ENCODE measurements at places on chromosomes 4 and X.

DNA sequence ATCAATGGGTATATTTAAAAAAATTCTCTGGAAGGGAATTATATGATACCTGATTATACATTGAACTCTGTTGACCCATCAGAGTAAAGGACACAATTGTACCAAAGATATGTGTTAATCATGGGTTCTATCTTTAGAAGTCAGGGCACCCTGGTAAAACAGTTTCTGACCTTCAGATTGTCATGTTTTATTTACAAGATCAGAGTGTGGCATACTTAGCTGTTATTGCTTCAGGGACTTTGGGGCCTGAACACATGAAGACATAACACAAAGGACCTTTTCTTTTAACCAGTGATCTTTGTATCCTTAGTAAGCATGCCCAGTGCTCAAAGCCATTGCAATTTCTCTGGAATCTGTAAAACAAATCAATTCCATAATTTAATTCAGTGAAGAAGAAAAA is 204.8 kb upstream of the RPS6KA3 start:
- no peak for DNase-seq

DNA sequence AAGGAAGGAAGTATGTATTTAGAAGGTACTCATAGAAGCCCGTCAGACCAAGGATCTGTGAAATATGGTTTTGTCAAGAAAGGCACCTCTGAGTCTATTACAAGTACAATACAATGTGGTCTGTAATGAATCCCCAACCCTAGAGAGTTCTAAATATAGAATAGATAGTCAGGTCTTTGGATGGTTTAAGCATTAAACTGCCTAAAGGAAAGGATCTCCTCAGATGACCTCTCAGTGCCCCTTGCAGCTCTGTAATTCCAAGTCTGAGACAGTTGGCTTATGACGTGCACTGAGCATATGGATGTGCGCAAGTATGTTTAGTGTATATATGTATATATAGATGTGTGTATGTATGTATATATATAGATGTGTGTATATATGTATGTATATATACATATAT is 62.0 kb downstream of the CCSER1 start:
- DNase-seq: no peak

- DNase-seq: no peak
Measured at GRCh38 chrX:97308171-97308570, 424.5 kb downstream of the RPA4 start.

GRCh38 chr4:111605111-111605510 is 540.1 kb upstream of the FAM241A start:
- no peak for DNase-seq

DNA sequence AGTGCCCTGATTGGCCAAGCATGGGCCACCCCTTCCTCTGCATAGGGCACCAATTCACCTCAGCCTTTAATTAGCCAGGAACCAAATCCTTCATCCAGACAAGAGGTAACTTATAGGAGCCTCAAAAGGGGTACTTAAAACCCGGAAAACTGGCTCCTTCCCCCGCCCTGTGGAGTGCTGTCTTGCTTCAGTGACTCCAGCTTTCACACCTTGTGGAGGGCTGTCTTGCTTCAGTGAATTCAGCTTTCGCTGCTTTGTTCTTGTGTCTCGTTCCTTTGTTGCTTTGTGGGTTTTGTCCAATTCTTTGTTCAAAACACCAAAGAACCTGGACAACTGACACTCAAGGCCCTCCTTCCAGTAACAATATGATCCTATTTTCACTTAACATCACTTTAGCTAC is 82.2 kb upstream of the FRG1 start:
- no peak for DNase-seq

DNA sequence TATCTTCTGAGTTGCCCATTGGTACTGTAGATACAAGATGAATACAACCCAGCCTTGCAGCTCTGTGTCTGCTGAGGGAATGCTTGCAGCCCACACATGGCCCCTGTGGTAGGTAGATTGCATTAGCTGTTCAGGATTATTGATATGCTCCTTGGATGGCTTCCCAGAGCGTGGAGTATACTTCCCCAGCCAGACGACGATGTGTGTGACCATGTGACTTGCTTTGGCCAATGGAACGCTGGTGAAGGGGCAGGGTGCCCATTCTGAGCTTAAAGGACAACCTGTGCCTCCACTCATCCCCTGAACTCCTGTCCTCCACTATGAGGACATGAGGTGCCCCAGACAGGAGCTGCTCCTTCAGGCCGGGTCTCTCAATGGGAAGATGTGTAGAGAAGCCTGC is 23.9 kb upstream of the FGFBP2 start:
- no peak for DNase-seq

DNA sequence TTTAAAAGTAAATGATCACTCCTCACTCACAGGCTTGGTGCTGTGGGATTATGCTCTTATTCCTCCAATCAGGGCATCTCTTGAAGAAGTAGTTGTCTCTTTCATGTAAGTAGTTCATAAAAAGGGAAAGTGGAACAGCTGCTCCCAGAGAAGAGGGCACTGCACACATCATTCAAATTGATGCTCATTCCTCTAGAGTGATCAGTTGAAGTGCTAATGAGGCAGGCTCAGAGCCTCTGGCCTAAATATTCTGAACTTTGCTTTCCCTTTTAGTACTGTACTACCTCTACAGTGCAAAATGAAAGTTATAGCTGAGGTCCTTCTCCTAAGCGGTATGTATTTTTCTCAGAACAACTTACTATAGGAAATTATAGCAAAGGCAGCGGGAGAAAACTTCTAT is 1453.1 kb downstream of the ARAP2 start:
- DNase-seq: no peak

DNA sequence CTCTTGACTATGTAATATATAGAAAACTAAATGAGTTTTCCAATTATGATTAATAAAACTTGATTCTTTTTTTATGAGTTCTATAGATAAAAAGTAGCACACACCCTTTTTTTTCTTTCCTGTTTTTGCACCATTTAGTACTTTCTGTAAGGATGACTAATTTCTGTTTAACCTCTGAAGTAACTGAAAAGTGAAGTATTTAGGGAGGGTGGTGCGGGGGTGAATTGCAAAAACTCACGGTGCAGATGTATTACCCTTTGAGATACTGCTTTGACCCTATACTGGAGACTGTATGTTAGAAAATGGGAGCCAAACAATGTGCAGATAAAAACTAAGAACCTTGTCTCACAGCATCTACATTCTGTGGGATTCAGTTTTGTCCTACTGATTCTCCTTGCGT is 471.6 kb downstream of the DTHD1 start:
- no peak for DNase-seq

DNA sequence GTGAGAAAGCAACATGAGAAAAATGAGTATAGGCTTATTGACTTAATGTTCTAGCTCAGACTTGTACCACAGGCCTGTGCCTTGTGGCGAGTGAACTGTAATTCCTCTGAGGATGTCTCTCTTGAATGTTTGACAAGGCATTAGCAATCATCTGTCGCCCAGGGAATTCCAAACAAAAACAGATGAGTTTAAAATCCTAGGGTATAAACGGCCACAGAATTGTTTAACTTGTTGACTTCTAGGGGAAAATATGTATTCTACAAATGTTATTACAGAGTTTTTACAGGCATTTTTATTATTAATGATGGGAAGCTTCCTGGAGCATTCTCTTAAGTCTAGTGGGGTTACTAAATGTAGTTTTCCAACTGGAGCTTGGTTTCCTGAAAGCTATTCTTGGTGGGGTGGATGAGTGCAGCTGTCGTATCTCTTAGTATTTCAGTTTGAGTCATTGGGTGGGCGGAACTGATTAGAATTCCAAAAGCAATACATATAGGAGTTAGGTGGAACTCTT is 40.6 kb downstream of the ARHGAP10 start:
- no peak for DNase-seq

- DNase-seq: no peak
Measured at GRCh38 chr4:2836391-2836859, 7.2 kb upstream of the ADD1 start.

GRCh38 chr4:90162566-90162965 is 35.4 kb downstream of the CCSER1 start:
- DNase-seq: no peak

DNA sequence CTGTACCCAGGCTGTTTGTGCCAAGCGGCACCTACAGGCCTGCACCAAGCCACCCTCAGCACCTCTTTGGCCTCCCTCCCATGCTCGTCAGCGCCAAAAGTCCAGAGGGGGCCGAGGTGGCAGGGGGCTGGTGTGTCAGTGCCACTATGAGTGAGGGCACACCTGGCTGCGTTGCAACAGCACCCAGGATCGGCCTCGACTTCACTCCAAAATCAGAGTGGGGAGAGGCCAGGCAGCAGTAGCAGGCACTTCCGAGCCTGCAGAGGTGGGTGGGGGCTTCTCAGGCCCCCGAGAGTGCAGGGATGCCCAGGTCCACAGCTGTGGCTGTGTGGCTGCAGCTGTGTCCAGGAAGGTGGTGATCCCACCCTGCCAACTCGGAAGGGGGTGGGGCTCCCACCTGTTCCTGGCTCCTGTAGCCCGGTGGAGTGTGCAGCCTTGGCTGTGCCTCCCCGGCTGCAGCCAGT is 58.5 kb downstream of the PPA2 start:
- no peak for DNase-seq

DNA sequence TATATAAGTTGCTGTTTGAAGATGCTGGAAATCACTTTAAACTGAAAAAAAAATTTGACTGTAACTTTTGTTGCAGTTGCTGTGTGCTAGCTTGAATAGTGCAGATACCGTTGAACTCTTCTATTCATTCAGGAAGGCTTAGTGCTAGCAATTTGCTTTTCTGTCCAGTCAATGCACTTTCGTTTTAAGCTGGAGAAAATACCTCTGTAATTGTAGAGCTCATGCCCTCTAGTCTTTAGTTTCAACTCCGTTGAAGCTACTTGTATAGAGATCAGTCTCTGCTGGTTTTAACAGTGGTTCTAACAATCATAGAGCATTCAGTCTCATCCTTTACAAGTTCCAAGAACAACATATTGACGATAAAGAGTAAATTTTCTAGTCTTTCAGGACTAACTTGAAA is 49.0 kb upstream of the TRPC3 start:
- DNase-seq: no peak

GRCh38 chrX:154032653-154033052 is 13.0 kb upstream of the IRAK1 start:
- no peak for DNase-seq

DNA sequence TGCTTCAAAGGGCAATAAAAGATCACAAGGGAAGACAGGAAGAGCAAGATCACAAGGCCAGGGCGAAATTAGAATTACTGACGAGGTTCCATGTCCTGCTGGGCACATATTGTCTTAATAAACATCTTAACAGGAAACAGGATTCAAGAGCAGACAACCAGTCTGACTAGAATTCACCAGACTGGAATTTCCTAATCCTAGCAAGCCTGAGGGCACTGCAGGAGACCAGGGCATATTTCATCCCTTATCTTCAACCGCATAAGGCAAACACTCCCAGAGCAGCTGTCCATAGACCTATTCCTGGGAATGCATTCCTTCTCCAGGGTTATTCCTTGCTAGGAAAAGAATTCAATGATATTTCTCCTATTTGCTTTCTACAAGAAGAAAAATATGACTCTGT is 12.4 kb upstream of the TDO2 start:
- no peak for DNase-seq

DNA sequence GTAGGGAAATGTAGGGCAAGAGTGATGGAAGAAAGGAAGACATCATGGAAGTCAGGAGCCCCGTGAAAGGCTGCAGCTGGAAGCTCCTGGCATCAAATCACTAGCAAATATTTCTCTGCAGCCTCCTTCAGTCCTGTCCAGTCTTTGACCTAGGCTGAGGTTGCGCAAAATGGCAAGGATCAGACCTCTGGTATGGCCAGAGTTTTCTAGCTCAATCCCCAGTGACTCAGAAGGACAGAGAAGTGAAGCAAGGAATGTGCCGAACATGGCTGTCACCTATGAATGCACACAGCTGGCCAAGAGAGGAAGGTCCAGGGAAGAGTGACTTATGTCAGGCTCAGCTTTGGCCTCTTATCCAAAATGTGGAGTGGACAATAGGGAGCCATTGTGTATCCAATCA is 71.1 kb upstream of the PHOX2B start:
- no peak for DNase-seq

DNA sequence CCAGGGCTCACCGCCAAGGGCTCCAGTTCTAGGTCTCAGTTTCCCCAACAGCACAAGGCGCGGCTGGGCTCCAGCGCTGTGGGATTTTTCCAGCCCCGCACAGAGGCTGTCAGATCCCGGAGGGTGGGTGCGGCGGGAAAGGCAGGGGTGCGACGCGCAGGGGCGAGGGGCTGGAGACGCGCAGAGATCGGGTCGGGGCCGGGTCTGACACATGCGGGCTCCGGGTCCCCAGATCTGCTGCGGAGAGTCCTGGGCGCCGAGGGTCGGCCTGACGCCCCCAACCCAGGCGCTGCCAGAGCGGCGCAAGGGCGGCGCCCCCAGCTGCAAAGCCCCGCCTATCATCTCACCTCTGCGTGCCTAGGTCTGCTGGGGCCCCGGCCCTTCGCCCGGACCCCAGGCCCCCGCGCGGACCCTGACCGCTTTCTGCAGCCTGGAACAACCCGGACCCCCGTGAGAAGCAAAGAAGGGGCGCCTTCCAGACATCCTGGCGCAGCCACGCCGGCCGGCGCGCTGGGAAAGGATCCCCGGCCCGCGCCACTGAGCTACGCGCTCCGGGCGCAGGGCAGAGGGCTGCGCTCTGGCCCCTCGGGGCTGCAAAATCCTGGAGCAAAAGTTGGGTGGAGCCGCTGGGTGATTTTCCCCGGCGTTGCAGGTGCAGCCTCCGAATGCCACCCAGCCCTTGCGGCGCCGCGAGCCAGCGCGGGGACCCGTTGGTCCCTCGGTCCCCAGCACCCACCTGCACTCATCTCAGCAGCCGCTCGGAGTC is 486 bp downstream of the ABLIM2 start:
- DNase-seq: no peak

DNA sequence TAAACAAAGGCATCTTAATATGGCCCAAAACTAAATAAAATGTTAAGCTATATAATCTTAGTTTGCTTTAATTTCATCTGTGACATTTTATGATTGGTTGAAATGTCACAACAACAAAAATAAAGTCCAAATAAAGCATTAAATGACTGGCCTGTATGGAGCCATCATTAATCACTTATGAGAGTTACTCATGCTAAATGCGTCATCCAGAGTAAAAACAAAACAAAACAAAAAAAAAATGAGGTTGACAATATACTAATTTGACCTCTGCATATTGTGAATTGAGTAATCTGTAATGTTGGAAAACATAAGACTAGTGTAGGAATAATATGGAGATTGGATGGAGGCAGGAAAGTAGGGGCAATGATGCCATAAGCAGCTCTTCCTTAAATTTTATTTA is 139.7 kb downstream of the MAPK10 start:
- no peak for DNase-seq

GRCh38 chr4:122700178-122700725 is 32.3 kb upstream of the BBS12 start:
- DNase-seq: no peak

DNA sequence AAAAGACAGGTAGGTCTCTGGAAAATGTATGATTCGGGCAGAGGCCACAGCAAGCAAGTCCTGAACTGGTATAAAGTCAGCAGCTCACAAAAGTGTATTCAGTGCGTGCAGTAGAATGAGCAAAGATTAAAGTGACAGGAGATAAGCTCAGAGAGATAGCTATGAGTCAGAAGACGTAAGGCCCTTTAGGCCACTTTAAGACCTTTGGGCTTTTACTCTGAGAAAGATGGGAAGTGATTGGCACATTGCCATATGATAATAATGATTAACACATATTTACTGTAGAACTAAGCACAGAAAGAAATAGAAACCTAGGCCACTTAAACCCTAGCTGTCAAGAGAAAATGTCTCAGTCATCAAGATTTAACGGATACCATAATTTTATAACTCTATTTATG is 51.7 kb downstream of the TBCK start:
- no peak for DNase-seq
